ENCODE measurements at places on chromosomes 1 and 21.

GRCh38 chr1:74824497-74825107 is 91.7 kb downstream of the TYW3 start:
- no peak for DNase-seq

GRCh38 chr1:112257043-112257835 is 138.8 kb upstream of the CTTNBP2NL start:
- DNase-seq, result no peak

DNA sequence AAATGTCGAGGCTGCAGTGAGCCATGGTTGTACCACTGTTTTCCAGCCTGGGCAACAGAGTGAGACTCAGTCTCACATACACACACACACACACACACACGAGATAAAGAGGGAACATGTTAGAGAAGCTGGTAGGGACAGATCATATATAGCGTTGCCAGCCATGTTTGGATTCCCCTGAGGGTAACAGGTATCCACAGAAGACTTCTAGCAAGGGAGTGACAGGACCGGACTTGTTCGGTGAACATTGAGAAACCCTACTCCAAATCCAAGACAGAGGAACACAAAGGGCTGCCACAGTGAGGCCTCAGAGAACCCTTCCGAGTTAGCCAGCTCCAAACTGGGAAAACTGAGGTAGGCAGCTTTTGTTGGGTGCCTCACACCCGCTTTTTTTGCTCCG is 3.7 kb upstream of the SARS1 start:
- no peak for DNase-seq

DNA sequence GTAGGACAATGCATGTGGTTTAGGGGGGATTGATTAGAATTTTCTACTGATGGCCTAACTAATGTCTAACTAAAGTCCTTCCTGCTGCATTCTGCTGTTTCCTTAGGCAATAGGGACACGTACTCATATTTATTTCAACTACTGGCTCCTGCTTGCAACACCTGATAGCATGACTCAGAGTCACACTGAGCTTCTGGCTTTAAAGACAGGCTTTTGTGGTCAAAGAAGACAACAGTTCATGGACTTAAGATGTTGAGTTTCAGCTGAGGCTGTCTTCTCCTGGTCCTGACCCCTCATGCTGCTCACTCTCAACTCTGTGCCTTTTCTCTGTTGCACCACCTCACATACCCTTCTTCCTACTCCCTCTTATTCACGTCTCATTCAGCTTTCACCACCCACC is 29.1 kb upstream of the TRABD2B start:
- DNase-seq, result no peak
